NCI-H1694 treated with DMSO at 0.1 percent for 48 hours (cell line): ENCODE measurements at places on chromosomes 7 and 10.
A peak's percentile ranks its signal among the peaks of the same experiment; 100 is the strongest.

GRCh38 chr10:86752311-86752710 is 4.1 kb upstream of the BMPR1A start:
- DNase-seq, result no peak

- peak; percentile 19 for DNase-seq
Measured at GRCh38 chr7:44257618-44258422, 57.0 kb downstream of the YKT6 start.

DNA sequence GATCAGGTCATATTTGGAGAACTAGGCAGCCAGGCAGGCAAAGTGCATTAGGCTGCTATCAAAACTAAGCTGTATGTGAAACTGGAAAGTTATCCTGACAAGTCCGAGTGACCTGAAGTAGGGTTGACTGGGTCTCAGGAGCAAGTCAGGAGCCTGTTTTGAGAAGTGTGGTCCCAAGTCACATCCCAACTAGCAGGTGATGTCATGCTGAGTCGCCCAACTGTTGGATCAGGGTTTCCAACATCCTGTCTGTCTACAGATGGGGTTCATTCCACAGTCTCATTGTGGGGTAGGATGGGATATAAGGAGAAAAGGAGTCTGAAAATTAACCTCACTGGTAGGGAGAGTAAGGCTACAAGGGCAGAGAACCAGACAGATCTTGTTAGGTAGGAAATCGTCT is 27.0 kb downstream of the SLC26A4 start:
- no peak for DNase-seq

DNA sequence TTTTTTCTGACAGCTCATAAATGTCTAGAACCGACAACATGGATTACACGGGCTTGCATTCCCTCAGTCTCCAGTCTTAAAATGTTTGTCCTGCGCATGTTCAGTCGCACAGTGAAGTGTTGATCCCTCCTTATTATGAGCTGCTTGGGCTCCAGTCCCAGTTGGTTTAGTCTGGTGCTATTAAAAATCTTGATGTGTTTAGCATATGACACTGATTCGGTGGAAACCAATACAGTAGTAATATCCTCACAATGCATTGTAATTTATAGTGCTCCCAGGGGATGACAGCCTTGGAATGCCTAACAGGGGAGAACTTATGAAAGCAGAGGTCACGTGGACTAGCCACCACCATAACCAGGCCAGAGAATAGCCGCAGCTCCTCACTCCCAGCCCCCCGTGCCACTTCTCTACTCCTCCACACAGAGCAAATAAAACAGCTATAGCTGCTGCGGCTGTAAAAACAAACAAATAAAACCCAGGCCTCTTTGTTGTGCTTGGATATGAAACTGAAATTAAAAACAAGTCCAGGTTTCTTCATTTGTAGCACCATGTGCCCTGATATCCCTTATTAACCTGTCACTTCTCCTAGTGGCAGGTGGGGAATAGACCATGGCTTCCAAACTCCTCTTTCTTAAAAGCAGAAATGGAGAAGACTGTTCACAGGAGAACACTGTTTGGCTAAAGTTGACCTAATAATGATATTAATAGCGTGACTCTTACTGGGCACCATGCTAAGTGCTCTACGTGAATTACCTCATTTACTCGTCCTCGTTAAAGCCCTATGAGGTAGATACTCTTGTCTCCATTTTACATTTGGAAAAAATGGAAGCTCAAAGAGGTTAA is 7.7 kb downstream of the DPCD start:
- DNase-seq, result no peak

- DNase-seq, result no peak
Measured at GRCh38 chr7:17625043-17625442, 315.3 kb downstream of the SNX13 start.

DNA sequence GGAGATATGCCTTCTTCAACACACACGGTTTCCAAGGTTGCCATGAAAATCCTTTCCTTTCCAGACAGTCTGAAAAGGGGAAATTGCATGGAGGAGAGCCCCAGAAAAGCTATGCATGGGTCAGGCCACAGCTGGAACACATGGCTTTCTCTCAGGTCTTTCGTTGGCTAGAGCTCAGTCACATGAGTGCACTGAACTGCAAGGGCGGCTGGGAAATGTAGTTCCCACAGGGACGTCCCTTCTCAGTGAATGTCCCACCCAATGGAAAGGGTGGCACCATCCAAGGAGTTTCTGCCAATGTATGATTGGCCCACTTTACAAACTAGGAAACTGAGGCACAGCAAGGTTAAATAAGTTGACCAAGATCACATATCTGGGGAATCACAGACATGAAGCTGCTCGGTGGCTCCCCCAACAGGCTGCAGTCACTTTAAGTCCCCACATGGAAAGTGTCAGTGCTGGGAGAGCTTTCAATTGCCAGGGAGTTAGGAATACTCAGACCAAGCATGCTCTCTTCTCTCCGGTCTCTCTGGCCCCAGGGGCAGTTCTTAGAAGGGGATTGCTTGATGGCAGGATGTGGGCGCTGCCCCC is 571.3 kb downstream of the GLRX3 start:
- DNase-seq, result no peak

GRCh38 chr7:51066405-51066882 is 250.2 kb downstream of the COBL start:
- DNase-seq, result no peak

DNA sequence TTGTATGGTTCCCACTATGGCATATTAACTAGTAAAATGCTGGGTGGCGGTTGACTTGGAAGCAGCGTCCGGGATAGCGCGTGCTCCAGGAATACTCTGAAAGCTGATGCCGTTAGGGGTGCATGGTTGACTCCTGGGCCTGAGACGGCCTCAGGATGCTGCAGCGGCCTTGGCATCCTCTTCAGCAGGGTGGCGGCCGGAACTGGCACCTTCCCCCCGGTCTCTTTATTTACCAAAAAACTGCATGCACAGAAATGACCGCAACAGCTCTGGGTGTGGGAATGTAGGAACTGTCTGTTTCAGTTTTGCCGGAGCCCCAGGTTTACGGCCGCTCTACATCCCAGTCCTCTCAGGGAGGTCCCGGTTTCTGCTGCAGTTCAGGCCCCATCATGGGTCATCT is 28.8 kb downstream of the PFKP start:
- DNase-seq, result no peak

- no peak for DNase-seq
Measured at GRCh38 chr10:6665847-6666246, 85.8 kb upstream of the PRKCQ start.

DNA sequence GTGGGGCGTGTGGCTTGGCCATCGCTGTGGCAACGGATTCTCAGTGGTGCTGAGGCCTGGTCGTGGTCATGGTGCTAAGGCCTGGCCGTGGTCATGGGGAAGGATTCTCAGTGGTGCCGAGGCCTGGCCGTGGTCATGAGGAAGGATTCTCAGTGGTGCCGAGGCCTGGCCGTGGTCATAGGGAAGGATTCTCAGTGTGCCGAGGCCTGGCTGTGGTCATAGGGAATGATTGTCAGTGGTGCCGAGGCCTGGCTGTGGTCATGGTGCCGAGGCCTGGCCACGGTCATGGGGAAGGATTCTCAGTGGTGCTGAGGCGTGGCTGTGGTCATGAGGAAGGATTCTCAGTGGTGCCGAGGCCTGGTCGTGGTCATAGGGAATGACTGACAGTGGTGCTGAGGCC is 327.9 kb downstream of the ADARB2 start:
- DNase-seq, result no peak

GRCh38 chr7:52247518-52247917 is 787.9 kb upstream of the POM121L12 start:
- DNase-seq, result no peak

- DNase-seq, result no peak
Measured at GRCh38 chr7:42548816-42549611, 312.0 kb upstream of the GLI3 start.

GRCh38 chr10:117419159-117419558 is 43.9 kb upstream of the PDZD8 start:
- no peak for DNase-seq

- DNase-seq, result no peak
Measured at GRCh38 chr7:11345621-11346020, 371.9 kb downstream of the PHF14 start.

GRCh38 chr10:46323176-46323575 is 36.4 kb downstream of the ANTXRL start:
- no peak for DNase-seq

DNA sequence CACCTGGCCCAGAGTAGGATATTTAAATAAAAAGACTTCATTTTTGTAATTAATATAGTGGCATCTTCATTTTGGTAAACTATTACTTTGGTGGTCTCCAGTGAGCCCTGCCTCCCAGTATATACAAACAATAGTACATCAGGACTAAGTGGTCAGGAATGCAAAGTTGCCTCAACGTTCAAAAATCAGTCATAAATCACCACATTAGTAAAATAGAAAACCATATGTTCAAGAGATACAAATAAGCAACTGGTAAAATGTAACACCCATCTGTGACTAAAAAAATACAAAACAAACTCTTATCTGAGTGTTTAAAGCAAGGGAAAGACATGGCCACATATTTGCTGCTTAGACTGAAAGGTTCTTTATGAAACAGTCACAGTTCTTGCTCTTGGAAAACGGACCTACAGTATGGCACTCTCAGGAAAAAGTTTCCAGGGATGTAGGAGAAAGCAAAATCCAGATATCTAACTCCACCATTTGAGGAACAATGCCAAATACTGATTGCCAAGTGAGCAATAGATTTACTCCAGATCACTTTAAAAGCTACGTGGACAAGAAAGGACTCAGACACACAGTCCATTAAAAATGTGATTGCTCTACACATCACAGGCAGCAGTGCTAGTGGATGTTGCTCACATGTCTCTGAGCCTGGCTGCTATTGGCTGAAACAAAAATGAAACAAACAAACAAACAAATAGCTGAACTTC is 15.1 kb upstream of the RHOBTB1 start:
- peak; percentile 35 for DNase-seq

GRCh38 chr7:107505997-107506673 is 36.3 kb downstream of the GPR22 start:
- no peak for DNase-seq

- no peak for DNase-seq
Measured at GRCh38 chr7:45717537-45718235, 143.5 kb downstream of the ADCY1 start.

DNA sequence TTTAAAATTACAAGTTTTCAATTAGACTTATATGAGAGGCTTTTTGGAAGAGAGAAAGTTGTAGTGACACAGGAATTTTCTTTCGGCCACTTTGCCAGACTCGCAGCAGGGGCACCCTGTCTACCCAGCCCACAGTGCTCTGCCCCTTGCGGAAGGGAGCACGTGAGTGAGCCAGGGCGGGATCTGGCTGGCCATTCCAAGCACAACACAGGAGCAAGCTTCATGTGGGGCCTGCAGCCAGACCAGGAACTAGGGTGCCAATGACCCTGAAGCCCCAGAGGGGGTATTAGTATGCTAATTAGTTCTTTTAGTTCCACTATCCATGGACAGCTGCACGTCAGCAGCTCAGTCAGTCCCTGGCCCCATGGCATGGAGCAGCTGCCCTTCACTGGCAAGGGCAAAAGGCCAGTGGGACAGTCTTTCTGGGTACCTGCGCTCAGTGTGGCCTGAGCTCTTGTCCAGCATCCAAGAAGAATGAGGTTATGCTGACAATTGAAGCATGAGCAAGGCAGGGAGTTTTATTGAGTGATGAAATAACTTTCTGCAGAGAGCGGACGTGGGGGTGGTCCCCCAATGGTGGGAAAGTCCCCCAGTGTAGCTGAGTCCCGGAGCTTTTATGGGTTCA is 251.1 kb upstream of the CSTF2T start:
- DNase-seq, result no peak

- peak; percentile 31 for DNase-seq
Measured at GRCh38 chr7:93232673-93233018, 480 bp downstream of the VPS50 start.

GRCh38 chr7:13725591-13725990 is 263.9 kb downstream of the ETV1 start:
- peak; percentile 25 for DNase-seq

GRCh38 chr7:155809332-155809946 is 2.8 kb downstream of the SHH start:
- no peak for DNase-seq

- no peak for DNase-seq
Measured at GRCh38 chr7:144474800-144475615, 71.5 kb upstream of the NOBOX start.

GRCh38 chr10:132122097-132122861 is 56.5 kb downstream of the JAKMIP3 start:
- no peak for DNase-seq

DNA sequence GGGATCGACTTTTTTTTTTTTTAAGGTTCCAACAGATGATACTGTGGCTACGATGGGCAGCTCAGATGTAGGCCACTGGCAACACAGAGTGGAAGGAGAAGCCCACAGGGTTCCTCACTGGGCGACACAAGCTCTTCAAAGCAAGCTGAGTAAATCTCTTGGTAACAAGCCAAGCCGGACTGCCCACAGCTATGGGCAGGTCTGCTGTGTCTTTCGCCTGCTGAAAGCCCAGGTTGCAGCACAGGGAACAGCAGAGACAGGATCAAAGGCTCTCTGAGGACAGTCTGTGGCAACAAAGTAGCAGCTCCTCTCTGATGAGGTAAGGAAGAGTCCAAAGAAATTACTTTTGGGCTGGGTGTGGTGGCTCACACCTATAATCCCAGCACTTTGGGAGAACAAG is 83.6 kb downstream of the KCNMA1 start:
- DNase-seq, result no peak

GRCh38 chr7:129191272-129191671 is 2.8 kb downstream of the SMO start:
- DNase-seq, result no peak

DNA sequence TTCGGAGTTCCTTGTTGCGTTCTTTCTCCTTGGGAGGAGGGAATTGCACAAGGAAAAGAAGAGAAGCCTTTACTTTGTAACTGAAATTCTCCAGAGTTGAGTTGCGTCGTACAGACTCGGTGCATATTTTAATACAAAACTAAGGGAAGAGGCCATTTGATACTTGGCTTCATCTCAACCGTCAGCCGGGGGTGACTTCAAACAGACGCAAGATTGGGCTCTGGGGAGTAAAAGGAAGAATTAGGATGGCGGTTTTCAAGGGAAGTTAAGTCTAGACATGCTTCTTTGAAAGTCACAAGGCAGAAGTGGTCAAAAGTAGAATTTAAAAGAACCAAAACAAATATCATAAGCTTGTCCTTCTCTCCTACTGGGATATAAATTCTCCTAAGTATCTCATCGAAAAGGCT is 1.6 kb downstream of the PRR15 start:
- DNase-seq, result no peak

DNA sequence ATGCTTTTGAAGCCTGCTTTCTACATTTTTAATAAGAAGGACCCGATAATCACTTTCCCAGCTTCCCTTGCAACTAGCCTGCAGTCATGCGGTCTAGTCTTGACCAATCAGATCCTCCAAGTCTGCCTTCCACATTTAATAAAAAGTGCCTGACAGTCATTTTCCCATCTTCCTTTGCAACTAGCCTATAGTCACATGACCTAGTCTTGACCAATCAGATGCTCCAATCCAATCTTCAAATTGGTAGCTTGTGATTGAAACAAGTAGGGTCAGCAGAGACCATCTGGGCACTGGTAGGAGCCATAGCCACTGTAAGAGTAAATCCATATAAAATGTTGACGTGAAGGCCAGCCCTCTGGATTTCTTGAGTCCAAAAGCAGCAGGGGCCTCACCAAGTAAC is 80.0 kb downstream of the NPTX2 start:
- DNase-seq, result no peak

- DNase-seq, result no peak
Measured at GRCh38 chr7:26156451-26157420, 4.7 kb downstream of the NFE2L3 start.

- no peak for DNase-seq
Measured at GRCh38 chr7:8327199-8327598, 65.2 kb upstream of the ICA1 start.

- DNase-seq, result no peak
Measured at GRCh38 chr10:22503315-22504088, 158.2 kb downstream of the SPAG6 start.
